ENCODE measurements at places on chromosomes 3 and 15.
A peak's percentile ranks its signal among the peaks of the same experiment; 100 is the strongest.

DNA sequence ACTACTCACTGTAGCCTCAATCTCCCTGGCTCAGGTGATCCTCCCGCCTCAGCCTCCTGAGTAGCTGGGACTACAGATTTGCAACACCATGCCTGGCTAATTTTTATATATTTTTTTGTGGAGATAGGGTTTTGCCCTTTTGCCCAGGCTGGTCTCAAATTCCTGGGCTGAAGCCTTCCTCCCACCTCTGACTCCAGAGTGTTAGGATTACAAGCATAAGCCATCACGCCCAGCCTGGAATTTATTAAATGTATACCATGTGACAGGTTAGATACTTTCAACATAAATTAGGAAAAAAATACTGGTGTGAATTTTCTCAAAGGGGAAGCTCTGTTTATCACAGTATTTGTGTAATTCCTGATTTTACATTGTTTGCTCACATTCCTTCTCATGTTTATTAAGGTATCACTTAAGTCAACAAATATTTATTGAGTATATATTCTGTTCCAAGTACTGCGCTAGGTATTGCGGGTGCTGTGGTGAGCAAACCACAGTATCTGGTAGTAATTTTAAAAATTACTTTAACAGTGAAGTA lies 24.8 kb downstream of the PPP4R2 start:
- no peak for DNase-seq

DNA sequence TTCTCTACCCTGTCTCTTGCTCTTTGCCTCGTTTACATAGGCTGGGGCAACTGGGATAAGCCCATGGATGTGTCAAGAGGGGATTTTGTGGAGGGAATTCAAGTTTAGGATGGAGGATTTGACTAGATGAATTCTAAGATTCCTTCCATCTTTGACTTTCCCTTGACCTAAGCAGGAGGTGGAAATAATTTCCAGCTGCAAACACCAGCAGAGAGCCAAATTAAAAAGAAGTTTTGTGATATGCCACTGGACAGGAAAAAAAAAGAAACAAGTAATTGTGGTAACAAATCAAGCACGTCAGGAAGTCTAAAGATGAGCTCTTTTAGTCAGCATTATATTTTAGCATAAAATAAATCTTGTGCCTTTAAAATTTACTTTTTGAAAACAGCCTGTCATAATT lies 49.8 kb downstream of the KCNMB2 start:
- DNase-seq = no peak

GRCh38 chr3:119588112-119588511 lies 8.8 kb downstream of the ADPRH start:
- DNase-seq = no peak

GRCh38 chr3:60737633-60738399 lies 513.4 kb downstream of the FHIT start:
- DNase-seq = no peak

GRCh38 chr3:194300382-194300758 lies 50.8 kb downstream of the CPN2 start:
- peak; percentile 80 for DNase-seq

- DNase-seq = no peak
Measured at GRCh38 chr3:182644790-182645433, 148.4 kb upstream of the ATP11B start.

DNA sequence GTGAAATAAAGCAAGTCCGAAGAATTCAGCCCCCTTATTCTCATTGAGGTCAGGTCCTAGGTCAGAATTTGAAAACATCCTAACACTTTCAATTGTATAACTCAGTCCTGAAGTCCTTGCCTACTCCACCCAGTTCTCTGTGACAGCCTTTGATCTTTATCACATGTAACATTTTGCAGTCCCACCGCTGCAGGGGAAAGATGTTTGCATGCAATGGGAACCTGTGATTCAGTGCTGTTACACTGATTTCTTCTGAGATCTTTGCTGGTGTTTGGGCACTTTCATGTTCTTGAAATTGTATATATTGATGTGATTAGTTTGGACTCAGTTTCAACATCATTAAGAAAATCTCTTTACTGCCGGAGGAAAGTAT lies 18.0 kb upstream of the SECISBP2L start:
- DNase-seq = no peak

DNA sequence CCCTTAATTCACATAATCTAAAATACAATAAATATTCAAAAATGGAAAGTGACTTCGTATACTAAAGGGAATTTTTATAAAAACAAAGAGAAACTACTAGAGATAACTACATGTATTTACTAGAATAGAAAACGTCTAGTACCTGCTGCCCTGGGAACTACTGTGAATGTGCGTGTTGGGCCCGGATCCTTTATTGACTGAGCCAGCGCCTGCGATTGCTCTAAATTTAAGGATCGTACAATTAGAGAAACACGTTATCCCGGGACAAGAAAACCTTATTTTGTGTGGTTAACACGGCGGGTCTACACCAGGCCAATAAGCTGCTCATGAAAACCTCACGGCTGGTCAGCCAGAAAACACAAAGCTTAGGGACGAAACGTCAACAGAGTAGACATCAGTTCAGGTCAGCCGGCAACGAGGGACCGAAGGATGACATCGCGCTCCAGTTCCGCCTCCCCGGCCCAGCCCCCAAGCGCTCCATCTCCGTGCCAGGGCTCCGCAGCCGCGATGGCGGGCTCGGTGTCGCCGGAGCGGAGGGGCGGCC lies 555 bp downstream of the TM2D3 start:
- DNase-seq = peak; percentile 31

DNA sequence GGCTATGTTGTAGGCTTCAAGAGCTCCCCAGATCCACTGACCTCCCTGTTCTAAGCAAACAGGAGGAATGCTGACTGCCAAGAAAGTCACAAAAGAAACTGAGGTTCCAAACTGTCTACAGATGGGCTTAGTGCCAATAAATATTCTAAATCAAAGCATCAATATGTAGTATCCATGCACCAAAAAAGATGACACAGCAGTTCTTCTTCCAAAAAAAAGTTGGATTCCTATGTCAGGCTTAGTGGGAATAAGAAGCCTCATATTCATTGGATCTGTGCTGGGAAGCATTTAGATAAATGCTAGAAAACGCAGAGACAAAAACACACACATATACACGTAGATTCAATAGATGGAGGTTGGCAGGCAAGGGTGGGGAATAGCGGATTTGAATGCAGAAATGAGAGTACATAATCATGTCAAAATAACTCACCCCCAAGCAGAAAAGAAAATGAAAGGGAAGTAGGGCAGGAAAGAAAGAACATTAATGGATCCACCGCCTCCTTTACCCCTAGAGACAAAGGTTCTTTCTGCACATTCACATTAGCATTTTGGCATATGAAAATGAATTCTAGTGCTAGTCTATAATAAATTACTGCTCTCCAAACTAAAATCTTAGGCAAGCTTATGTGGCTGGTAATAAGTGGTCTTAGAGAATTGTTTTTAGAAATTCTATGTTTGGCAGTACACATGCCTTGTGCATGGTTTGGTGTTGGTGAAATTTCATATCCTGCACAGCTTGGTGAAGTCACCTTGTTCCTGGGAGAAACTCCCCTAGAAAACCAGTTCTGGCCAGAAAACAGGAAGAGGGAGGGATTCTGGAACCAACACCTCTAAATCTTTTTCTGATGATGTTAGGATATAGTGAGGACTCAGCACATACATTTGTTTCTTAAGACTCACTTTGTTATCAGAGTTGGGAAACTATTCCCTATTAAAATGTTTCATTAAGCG lies 283.4 kb downstream of the LSAMP start:
- DNase-seq = no peak

- peak; percentile 40 for DNase-seq
Measured at GRCh38 chr3:52532517-52532837, 1.2 kb downstream of the NT5DC2 start.

DNA sequence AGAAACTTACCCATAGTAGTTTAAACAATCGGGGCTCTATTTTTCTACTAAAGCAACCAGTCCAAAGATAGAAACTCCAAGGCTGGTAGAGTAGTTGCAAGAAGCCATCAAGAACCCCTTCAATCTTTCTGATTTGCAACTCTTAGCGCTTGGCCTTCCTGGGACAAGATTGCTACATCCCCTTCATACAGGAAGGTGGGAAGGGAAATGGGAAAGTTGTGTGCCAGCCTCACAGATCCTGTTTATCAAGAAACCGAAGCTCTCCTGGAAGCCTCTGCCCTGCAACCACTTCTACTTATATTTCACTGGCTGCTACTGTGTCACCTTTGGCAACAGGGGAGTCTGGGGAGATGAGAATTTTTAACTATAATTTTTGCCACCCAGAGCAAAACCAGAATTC lies 46.2 kb downstream of the OSBPL10 start:
- DNase-seq = no peak

DNA sequence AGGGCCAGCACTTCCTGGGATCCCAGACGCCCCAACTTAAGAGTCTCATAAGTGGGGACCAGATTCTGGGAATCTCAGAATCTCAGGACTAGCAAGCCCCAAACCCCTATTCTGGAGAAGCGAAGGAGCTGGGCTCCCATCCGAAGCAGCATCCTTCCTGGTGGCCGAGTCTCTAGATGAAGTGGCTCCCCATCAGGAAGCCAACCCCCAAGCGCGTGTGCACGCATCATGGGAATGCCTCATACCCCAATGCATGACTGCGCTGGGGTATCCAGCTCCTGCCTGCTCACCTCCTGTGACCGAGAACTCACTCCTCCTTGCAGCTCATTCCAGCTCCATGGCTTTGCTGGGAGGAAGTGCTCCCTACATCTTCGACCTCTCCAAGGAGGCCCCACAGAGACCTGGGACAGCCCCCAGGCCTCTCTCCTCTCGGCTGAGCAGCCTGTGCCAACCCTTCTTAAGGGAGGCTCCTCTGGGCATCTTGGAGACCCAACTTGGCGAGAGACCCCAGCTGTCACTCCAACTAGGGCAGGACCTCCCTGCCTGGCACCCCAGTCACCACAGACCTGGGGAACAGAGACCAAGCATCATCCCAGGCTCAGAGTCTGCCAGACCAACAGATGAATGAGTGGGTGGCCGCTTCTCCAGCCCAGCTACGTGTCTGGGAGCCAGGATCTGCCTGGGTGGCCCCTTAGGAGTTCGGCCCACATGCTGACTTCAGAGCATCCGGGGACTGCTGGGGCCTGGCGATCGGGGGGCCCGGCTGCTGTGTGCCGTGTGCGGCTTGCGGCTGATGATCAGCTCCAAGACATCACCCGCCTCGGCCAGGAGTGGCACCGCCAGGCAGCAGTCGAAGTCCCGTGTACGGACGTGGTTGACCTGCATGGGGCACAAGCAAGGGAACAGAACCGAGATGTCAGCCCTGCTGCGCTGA lies 46.9 kb downstream of the GRIP2 start:
- DNase-seq = peak; percentile 39
